Iris pigment epithelial cell (primary cell): ENCODE measurements at places on chromosomes 5 and 9.

GRCh38 chr5:11946317-11946716 is 42.1 kb upstream of the CTNND2 start:
- no peak for DNase-seq

- no peak for DNase-seq
Observed at GRCh38 chr5:16597946-16598694, 18.7 kb downstream of the RETREG1 start.

- DNase-seq = no peak
Observed at GRCh38 chr5:97417986-97418385, 234.9 kb upstream of the RIOK2 start.

GRCh38 chr9:119343059-119343990 is 25.9 kb downstream of the BRINP1 start:
- no peak for DNase-seq

GRCh38 chr9:117233016-117233415 is 181.8 kb downstream of the ASTN2 start:
- DNase-seq = no peak

DNA sequence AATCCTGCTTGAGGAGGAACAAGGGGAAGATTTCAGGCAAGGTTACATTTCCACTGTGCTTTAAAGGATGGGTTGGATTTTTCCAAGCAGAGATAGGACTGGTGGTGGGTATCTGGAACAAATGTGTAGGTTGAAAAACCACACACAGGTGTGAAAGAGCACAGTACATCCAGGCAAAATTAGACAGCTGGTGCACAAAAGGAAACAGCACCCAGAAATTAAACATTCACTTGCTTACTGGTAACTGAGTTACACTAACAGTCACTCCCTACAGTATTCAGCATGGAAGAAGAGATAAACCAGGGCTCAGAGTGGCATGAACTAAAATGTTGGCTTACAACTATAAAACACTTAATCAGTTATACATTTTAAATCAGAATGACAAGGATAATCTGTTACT is 81.5 kb upstream of the RASEF start:
- no peak for DNase-seq

DNA sequence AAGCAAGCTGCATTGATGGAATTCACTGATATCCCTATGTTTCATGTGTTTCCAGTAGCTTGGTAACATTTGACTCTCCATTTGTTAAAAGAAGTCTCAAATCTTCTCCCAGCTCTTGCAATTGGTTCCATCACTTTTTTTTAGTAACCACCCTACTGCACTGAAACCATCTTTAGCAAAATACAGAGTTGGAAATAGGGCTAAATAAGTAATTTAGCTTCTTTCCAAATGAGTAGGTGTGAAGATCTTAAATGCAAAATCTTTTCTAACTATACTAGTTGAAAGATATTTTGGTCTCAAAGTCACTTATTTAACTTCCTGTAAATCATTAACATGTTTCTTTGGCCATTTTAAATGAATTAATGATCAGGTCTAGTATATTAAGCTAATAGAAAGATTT is 138.1 kb downstream of the DIRAS2 start:
- DNase-seq = no peak

DNA sequence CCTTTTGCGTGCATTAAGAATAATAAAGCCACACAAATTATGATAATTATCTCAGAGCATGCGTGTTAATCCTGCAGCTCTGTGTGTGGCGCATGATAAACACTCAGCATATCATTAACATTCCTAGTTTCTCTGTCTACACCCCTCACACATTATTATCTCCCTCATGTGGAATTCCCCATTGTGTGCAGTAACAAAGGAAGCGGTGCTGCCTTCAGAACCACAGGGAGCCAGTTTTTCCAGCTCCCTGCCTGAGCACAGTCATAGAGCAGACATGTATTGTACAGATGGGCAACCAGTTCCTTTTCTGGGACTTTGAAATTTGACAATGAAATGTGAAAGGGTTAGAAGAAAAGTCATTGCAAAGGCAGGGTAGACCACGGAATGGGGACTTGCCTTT is 1365.5 kb upstream of the CDH9 start:
- peak; percentile 15 for DNase-seq

DNA sequence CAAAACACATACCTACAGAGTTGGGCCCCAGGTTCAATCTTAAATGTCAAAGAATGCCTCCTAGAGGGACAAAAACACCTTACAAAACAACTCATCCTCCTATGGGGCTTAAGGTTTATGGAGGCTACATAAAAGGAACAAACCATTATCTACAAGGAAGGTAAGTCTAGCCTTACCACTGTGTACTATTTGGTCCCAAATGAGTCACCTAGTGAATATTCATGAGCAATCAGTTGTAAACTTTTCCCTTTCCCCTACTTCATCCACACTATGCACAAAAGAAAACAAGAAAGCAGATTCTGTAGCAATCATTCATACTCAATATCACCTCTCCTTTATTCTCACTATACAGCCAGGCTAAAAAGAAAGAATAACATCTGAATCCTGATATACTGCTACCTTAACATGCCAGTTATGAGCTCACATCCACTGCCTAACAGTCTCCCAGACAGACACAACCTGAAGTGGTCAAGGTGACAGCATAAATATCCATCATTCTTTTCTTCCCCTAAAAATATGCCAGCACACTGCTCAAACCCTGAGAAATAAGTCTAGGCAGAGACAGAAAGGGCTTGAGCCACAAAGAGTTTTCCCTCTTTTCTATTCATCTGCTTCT is 6.2 kb downstream of the OXCT1 start:
- peak; percentile 53 for DNase-seq

GRCh38 chr5:118548761-118549720 is 439.3 kb downstream of the DTWD2 start:
- DNase-seq = peak; percentile 51

DNA sequence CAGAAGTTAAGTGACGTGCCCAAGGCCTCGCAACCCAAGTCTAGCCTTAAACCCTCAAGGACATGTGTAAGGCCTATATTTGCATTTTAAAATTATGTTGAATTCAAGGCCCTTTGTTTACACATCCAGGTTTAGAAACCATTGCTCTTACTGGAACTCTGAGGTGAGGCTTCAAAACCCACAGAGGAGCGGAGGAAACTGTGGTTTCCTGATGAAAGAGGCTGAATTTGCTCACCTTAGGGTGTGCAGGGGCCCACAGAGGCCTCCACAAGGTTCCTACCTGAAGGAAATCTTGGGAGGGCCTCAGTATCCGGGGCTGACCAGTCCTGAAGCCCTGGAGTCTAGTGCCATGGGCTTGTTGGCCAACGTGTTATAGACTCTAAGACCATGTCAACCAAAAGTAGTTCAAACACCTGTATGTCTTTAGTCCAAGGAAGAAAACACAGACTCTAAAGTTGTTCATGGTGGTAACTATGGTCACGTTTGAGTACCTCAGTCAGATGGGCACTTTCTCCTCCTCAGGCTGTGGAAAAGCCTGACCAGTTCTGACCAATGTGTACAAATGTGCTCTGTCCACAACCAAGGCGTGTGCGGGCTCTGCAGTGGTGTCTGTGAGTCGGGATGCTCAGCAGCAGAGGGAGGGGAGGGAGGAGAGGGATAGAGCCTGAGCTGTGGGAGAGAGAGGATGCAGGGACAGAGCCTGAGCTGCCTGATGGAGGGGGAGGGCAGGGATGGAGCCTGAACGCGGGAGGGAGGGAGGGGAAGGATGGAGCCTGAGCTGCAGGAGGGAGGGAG is 124.6 kb upstream of the ERCC6L2 start:
- no peak for DNase-seq

GRCh38 chr9:135049460-135049859 is 38.0 kb upstream of the OLFM1 start:
- no peak for DNase-seq

- DNase-seq = no peak
Observed at GRCh38 chr9:15352306-15352705, 45.3 kb upstream of the TTC39B start.

GRCh38 chr9:70635790-70636189 is 221.3 kb upstream of the KLF9 start:
- DNase-seq = no peak

DNA sequence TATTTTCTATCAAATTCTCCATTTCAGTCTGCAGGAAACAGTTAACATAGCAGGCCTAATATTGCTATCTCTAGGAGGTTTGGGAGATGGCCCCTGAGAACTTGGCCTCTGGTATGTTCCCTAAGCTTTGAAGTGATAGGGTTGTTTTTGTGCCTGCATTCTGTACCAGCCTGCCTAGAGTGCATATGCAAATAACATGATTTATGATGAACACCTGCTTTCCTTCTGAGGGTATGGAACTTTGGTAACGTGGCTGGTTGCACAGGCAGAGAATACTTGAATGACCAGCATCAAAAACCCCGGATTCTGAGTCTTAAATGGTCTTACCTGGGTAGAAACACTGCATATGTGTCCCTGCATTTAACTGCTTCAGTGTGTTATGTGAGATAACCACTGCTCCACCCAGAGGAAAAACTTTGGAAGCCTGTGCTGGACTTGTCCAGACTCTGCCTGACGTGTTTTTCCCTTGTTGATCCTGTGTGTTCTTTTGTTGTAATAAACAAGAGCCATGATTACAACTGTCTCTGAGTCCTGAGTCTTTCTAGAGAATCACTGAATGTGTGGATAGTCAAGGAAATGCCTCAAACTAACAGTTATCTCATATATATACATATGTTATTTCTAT is 111.3 kb upstream of the ABCA1 start:
- DNase-seq = no peak

DNA sequence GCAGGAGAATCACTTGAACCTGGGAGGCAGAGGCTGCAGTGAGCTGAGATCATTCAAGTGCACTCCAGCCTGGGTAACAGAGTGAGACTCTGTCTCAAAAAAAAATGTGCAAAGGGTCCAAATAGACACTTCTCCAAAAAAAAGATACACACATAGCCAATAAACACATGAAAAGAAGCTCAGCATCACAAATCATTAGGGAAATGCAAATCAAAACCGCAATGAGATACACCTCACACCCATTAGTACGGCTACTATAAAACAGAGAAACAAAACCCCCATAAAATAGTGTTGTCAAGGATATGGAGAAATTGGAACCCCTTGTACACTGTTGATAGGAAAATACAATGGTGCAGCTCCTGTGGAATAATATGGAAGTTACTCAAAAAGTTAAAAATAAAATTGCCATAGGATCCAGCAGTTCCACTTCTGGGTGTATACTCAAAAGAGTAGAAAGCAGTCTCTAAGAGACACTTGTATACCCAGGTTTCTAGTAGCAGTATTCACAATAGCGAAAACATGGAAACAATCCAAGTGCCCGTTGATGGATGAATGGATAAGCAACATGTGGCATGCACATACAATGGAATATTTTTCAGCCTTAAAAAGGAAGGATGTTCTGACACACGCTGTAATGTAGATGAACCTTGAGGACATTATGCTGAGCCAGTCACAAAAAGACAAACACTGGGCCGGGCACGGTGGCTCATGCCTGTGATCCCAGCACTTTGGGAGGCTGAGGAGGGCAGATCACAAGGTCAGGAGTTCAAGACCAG is 57.2 kb upstream of the PPARGC1B start:
- DNase-seq = no peak

- DNase-seq = peak; percentile 80
Observed at GRCh38 chr5:86979811-86980411, 287.8 kb upstream of the RASA1 start.

- peak; percentile 96 for DNase-seq
Observed at GRCh38 chr5:89878140-89879132, 531.1 kb downstream of the CETN3 start.

GRCh38 chr5:54844266-54844665 is 141.1 kb downstream of the ESM1 start:
- DNase-seq = no peak

GRCh38 chr5:111952555-111952954 is 195.6 kb upstream of the NREP start:
- no peak for DNase-seq

- DNase-seq = peak; percentile 18
Observed at GRCh38 chr5:118956727-118957126, 31.6 kb downstream of the DTWD2 start.

DNA sequence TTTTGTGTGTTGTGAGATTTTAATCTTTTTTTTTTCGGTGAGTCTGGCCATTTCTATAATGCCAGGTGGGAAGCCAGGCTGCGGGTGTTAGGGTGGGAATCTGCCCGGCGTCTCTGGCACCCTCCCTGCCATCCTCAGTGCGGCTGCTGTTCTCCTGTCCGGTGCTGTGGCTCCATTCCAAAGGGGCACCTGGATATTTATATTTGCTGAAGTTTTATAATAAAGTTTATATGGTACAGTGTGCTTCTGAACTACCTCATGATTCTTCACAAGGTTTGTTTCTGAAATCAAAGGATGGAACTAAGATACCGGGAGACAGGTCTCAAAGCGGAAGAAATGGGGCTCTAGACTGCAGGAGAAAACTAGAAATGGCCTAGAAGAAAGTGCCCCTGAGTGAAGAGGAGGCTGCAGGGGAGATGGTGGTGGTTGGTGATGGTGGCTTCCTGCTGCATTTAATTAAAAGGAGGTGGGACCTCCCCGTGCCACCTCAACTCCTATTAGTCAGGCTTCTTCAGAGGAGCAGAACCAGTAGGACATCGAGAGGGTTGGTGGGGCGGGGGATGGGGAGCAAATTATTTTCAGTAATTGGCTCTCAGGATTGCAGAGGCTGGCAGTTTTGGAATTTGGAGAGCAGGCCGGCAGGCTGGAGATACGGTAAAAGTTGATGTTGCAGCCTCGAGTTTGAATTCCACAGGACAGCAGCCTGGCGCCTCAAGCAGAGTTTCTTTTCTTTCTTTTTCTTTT is 102.2 kb upstream of the ICE1 start:
- DNase-seq = no peak

DNA sequence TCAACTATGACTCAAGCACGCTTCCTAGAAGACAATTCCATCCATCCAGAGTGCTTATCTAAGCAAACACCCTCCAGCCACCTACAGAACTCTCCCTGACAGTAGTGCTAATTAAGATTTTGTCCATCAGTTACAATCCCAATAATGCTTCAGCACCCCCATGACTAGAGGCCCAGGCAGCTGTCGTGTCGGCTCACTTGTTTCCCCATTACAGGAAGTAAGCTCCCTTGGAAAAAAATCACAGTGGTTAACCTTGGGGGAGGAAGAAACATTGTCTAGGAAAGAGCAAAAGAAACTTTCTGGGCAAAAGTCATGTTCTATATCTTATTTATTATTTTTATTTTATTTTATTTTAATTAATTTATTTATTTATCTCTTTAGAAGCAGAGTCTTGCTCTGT is 108.8 kb upstream of the LPAR1 start:
- no peak for DNase-seq

DNA sequence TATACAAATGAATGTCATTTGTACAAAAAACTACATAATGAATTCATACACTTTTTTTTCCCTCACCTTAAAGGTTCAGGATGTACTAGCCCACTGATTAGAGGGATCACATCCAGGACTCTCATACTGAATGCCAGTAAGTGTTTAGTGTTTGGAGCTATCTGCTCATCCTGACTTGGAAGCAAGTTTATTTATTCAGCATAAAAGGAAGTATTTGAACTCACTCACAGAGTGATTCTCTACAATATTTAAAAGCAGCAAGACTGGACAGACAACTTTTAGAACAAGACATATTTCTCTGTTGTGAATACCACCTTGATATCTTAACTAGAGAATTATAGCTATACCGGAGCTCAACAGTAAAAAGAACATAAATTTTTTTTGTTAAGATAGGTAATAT is 14.8 kb upstream of the IQGAP2 start:
- DNase-seq = no peak

DNA sequence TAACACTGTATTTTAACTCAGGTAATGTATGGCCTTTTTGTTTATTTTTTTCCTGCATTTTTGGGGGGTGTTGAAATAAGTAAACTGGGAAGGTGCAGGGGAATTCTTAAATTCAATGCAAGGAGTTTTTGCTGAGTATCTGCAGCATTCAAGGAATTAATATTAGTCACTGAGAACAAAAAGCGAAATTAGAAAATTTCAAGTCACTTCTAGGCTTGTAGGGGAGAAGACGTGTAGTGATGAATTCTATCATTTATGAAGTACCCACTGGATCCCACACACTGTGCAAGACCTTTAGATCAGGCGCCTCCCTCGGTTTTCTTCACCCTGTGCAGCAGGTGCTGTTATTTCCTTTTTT is 1.2 kb downstream of the EHMT1 start:
- no peak for DNase-seq
